ENCODE measurements at places on chromosomes 3 and 15.
A peak's percentile ranks its signal among the peaks of the same experiment; 100 is the strongest.

- no peak for DNase-seq
Observed at GRCh38 chr3:109963831-109964230, 626.5 kb upstream of the DPPA4 start.

- DNase-seq = no peak
Observed at GRCh38 chr3:58384381-58385090, 49.1 kb downstream of the PDHB start.

- DNase-seq = no peak
Observed at GRCh38 chr3:151960961-151961580, 87.6 kb downstream of the SUCNR1 start.

DNA sequence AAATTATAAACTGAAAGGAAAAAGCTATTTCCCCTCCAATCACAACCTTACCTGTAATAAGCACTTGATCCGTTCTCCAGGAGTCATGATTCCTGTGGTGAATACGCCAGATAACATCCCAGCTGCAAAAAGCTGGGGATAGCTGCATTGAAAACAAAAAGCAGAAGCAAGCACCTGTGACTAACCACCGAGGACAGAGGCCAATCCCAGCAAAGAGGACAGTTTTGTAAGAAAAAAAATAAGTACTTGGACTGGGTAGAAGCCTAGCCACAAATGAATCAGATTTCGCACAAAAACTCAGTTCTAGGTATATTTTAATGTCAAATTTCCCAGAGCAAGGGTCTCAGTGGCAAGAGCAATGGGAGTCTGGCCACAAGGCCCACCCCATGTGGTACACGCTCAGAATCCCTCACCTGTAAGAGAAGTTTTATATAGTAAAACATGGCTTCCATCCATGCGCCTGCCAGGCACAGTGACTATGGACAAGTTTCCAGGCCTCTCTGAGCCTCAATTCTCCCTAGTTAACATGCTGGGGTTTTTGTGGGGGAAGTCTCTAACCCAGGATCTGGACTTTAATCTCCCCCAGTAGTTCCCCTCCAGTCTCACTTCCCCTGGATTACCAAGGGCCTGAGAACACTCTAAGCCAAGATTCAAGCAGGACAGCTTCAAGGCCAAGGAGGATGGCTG lies 19.2 kb downstream of the SLC25A20 start:
- no peak for DNase-seq

DNA sequence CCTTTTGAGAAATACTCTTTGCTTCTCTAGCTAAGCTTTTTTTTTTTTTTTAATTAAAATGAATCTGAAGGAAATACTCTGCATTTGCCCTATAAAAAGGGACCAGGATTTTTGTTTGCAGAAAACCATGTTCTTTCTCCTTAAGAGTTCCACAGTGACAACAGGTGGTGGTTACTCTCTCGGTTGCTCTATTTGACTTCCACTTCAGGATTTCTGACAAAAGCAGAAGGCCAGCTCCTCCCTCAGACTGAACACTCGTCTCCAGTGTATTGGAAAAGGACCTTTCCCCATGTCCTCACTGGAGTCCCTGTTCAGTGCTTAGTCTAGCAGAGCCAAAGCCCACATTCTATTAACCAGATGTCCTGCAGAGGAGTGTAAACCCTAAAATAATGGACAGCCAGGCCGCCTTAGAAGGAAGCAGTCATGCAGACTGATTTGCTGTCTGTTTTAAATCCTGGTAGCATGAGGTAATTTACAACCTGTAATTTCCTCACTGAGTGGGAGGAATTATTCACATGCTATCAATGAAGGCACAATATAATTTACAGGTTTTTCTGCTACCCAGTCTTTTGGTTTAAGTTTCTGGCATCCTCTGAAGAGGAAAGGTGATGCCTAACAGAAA lies 599.3 kb downstream of the PYDC2 start:
- no peak for DNase-seq

DNA sequence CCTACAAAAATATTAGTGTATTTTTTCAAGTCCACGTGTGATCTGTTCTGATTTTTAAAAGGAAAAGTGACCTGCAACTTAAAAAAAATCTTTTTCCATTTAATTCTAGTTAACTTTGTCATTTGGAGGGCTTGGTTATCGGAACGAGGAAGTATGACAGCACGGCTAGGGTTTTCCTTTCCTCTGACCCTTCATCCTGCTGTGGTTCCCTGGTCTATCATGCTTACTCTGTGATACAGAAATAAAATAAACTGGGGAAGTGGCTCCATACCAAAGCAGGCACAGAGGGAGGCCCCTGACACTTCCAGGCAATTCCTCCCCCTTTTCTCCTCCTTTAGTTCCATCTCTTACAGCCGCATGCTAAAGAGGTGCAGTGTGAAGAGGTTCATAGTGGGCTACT lies 491.3 kb downstream of the EDEM1 start:
- no peak for DNase-seq

- peak; percentile 64 for DNase-seq
Observed at GRCh38 chr15:71743861-71744382, 66.4 kb upstream of the NR2E3 start.

DNA sequence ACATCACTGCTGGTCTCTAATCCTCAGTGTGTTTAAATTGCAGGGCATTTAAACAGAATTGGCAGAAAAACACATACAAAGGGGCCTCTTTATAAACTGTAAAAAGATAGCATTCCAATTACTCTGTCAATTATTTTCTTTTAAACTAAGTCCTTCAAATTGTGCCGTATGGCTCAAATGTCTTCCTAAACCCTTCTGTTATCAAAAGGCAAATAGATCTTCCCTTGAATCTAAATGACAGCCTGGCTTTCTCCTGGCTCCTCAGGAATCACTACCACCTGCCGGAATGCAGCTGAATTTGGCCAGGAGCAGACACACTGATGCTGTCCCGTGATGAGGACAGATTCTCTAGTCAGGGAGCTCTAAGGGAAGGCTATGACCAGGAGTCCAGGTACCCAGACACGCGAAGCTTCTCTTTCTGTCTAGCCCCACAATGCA lies 85.6 kb downstream of the IGF2BP2 start:
- DNase-seq = no peak

DNA sequence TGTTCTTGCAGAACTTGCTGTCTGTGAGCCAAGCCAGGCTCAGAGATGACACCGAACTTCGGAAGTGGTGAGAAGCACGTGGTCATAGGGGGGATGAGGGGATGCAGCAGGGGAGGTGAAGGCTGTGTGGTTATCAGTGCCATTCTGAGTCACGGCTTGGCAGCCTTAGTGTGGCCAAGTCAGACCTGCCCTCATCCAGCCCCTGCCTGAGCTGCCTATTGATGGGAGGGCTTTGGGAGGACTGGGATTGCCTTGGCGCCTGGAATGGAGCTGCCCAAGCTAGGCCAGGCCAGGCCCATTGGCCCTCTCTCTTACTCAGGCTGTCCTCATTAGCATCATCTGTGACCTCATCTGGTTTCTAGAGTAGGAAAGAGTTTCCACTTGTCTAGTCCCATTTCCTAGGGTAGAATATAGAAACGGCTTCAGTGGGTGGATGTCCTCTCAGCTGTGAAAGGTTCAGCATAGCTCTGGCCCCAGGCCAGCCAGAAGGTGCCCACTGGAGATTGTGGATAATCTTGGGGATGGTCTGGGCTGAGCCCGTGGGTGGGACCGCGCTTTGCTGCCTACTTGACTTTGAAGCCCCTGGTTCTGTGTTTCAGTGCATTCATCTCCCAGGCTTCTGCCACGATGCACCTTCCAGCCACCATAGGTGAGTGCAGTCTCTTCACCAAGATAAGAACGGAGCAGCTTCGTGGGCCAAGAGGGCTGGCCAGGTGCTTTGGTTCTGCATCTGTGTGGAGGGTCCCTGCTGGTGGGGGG lies 7.2 kb downstream of the FAH start:
- DNase-seq = no peak

- DNase-seq = no peak
Observed at GRCh38 chr3:186540835-186541226, 3.3 kb downstream of the CRYGS start.

- DNase-seq = no peak
Observed at GRCh38 chr3:112773-113172, 83.8 kb upstream of the CHL1 start.

Measured in Kasumi-1 (cell line).